Cerebellar nuclear complex (tissue), 1 donor: ENCODE measurements at places on chromosomes 13 and 19.

GRCh38 chr19:11020982-11021759 lies 60.3 kb downstream of the SMARCA4 start:
- no peak for DNase-seq

GRCh38 chr13:23766283-23766682 lies 122.9 kb downstream of the MIPEP start:
- DNase-seq, result no peak

- DNase-seq, result no peak
Observed at GRCh38 chr13:110652764-110653163, 37.4 kb downstream of the NAXD start.

GRCh38 chr13:102688306-102688973 lies 6.4 kb downstream of the METTL21C start:
- no peak for DNase-seq

DNA sequence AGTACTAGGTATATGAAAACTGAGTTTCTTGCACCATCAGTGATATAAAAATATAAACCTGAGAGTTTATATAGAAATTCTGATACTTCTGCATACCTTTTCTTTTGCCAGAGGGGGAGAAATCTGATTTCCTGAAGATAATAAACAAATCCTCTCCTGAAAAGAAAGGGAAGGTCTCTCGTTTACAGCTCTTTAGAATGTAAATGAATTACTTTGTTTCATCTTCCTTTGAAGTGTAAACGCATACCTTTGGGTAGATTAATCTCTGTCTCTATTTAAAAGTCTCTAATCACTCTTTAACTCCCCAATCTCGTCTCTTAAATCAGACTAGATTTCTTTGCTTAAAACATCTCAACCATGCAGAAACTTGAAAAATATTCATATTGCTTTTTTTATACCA lies 1092.9 kb downstream of the SLITRK5 start:
- no peak for DNase-seq
